Endothelial cell of umbilical vein (primary cell): ENCODE measurements at places on chromosomes 2 and 18. TPM values are rescaled to one million over a fixed set of nuclear protein-coding genes. Genes with fewer than 3 reads are reported as not detected.

GRCh38 chr18:70246061-70246466, 40.6 kb upstream of the RTTN start:
- DNase-seq = peak; percentile 11

GRCh38 chr18:32362484-32362883, 108.2 kb downstream of the GAREM1 start:
- no peak for DNase-seq

- no peak for DNase-seq
Measured at GRCh38 chr2:117273009-117273671, 541.4 kb upstream of the DDX18 start.

CCBE1 gene
- 0.04 TPM in 1 of 2 replicates, not detected in the other for polyA plus RNA-seq

EN1 gene
- not detected in 2 replicates for polyA plus RNA-seq
